OCI-LY7 (cell line): ENCODE measurements at places on chromosomes 3 and 15.

- no peak for DNase-seq
Measured at GRCh38 chr3:69180869-69181591, 58.6 kb upstream of the LMOD3 start.

DNA sequence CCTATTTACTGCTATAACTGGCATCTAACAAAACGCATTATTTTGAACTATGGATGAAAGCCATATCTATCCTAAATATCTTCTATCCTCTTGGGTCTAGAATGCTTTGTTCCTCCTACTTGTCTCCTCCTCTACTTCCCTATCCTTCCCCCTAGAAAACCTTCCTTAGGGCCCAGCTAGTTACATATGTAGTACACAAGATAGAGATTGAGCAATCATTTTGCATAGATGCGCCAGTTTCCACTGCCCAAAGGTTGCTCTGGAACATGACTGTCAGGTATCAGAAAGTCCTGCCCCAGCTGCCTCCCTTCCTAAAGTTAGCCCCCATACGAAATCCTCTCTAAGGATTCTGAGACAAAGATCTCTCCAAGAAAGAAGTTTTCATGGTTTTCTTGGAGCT lies 55.1 kb downstream of the GPR160 start:
- no peak for DNase-seq

DNA sequence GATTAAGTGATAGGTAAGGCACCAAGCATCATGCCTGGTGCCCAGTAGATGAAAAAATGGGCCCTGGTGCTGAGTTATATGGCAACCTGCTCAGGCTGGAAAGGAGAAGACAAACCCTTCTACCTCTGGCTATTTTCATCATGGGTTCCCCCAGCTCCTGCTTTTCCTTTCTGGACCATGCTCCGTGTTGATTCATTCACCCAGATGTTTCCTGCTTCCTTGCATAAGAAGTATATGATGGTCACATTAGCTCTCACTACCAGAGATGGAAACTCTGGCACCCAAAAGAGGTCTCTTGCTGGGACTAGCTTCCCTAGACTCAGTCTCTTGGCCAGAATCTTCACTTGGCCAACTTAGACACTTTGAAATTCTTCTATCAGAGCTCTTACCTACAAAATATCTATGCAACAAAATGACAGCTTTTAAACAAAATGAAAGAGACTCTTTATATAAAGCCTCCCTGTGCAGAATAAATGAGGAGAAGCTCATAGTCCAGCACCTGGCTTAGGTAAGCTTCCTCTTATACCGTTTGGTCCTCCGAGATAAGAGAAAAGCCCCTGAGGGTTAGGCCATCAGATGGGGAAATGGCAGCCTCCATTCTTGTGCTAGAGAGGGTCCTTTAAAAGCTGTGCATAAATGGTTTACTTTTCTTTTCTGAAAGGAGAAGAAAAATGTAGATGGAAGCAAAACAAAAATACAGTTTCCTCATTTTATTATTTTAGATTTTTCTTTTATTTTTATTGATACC lies 46.8 kb upstream of the MCF2L2 start:
- no peak for DNase-seq

DNA sequence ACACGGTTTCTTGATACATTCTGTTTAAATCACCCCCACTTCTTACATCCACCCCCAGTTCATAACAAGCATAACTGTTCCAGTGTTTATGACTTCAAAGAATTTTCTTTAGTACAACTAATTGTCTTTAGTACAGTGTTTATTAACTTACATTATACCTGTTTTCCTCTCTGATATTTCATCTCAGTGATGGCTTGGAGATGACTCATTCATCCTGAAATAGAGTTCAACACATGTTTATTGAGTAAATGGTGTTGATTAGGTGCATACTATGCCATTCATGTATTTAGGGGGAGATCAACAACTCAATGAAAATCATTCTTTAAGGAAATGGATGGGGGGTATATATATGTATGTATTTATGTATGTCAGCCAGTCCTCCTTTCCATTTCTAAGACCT lies 21.7 kb upstream of the UTS2B start:
- no peak for DNase-seq

DNA sequence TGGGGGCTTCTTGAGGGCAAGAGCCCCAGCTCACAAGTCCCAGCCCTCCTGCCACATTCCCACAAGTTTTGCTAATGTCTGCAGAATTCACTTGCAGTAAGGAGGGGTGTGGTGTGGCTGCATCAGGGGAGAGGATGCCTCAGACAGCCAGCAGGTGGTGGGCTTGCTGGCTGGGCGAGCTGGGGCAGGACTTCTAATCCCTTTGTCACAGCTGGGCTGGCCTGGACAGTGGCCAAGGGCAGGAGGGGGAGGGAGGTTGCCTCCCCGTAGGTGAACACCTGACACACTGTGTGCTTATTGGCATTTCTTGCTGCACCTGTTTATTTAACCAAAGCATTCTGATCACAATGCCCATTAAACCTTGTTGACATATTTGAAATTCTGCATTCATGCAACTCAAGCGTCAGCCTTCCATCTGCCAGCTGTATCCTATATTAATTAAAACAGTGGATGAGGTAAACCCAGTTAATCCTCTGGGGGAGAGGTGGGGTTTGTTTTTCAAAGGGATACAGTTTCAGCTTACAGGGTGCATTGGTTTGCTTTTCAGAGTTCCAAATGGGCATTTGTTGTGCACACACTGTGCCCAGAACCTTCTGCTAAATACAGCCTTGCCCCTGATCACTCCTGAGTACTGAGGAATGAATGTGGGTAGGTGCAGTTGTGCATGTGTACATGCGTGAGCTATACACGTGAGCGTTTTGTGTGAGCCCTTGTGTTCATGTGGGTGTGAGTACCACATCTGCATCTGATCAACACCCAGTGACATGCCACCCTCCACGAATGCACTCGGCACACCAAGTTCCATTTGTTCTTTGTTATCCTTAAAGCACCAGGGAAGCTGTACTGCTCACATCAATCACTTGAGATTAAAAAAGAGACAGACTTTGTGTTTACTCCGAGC lies 268.7 kb downstream of the XXYLT1 start:
- peak; percentile 58 for DNase-seq

DNA sequence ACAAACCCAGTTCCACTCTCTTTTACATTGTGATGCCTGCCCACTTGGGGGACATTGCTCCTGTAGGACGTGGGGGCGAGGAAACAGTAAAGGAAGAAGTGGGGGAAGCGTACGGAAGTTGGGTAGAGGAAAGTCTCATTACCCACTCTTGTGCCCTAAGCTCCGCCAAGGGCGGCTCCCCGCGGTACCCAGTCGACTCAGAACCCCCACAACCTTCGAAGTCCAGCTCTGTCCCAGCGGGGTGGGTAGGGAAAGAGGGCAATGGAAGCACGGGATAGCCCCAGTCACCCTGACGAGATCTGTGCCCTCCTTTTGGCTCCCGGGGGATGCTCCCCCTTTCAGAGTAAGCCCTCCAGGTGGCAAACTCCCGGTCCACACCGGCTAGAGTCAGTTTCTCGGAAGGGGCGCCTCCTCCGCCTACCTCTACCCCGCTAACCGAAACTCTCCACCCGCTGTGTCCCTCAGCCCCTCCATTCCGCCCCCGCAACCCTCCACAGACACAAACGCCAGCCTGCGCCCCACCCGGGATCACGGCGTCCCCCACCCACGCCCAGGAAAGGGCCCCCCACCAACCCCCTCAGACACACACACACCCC lies 527 bp downstream of the CSNK1G1 start:
- peak; percentile 27 for DNase-seq

DNA sequence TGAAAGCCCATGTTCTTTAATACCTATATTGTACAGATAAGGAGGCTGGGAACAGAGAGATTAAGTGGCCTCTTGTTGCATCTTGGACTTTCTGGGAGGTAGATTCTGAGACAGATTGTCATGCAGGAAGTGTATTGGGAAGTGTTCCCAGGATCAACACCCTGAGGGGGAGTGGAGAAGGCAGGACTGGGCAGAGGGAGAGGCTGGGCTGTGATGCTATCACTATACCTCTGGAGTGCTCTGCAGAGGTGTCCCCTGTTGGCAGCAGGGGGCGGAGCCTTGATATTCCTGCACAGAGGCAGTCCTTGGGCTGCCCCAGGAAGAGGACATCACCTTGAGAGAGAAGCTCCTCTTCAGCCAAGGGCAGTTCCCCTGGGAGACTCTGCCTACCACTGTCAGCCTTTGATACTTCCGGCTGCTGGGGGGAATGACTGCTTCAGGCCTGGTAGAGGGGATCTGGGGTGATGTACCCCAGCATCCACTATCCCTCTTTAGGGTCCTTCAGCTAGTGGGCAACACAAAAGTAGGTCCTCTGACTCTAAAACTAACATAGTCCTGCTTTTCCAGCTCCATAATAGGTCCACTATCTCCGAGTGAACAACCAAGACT lies 97.4 kb upstream of the RNU6-1 start:
- peak; percentile 14 for DNase-seq

DNA sequence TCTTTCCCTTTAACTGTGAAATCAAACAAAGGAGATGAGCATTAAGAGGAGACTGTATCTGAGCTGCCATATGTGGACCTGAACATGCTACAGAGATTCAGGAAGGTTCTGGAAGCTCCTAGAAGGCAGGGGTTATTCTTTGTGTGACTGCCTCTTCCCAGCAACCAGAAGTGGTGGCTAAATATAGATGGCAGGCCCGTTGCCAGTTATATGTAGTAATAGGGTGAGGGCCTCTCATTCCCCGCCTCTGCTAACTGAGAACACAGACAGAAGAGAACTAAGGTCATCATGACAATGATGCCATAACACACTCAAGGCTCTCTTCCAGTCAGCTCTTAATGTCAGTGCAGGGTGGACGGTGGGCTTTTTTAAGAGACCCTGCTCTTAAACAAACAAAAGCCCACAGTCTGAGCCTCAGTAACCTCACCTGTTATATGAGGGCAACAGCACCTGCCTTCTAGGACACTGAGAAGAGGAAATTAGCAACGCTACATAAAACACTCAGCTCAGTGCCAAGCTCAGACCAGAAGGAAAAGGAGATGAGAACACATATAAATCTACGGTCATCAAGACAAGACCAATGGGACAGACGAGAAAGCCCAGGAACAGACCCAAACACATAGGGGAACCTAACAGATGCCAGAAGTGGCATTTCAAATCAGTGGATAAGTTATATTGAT lies 22.3 kb downstream of the CFAP92 start:
- no peak for DNase-seq

DNA sequence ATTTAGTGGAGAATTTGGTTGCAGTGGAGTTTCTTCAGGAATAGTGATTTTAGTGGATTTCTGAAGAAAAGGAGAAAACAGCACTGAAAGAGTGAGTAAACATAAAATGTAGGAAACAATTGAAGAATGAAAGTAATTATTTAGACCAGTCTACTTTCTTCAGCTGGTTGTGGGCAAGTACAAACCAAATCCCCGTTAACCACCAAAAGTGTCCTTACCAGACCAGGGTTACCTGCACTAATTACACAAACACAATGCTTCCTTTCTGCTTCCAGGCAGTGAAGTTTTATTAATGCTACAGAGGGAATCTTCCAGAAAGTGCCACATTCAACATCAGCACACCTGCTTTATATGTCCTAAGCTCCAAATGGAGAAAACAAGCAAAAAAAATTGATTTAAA lies 248.0 kb upstream of the TBC1D5 start:
- DNase-seq = no peak

GRCh38 chr3:193174140-193174539 lies 66.9 kb upstream of the PLAAT1 start:
- no peak for DNase-seq

- DNase-seq = no peak
Measured at GRCh38 chr3:195794708-195795107, 17.0 kb downstream of the MUC4 start.

GRCh38 chr3:133138017-133138416 lies 99.8 kb downstream of the TMEM108 start:
- peak; percentile 12 for DNase-seq

DNA sequence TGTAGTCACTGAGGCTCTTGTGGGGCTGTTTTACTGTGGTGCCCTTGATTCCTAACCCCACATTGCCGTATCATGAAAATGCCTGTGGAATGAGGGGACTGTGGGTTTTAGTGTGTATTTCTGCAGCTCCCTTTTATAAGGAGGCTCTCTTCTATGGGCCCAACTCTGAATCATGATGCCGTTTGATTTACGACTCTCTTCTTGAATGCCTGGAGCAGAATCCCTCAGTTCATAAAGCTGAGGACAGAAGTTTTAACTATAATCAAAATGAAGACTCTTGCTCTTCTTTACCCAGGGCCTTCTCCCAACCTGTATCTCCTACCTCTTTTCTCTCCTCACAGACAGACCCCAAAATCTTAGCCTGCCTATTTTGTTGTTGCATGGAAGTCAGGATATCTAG lies 109.5 kb downstream of the RARB start:
- no peak for DNase-seq

DNA sequence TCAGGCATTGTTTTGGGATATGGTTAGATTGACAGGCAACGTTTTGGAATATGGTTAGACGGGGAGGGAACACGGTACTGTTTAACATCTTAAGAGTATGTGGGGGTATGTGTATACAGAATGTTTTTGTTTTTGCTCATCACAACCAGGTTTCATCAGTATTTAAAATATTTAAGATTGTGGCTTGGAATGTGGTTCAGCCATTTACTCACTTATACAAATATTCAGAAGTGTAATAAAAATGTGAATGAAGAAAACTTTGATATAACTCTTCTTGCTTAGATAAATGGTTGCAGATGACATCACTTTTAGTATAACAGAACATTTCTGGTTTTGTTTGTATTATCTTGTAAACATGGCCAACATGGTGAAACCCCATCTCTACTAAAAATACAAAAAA lies 3.9 kb upstream of the PAK2 start:
- DNase-seq = no peak

DNA sequence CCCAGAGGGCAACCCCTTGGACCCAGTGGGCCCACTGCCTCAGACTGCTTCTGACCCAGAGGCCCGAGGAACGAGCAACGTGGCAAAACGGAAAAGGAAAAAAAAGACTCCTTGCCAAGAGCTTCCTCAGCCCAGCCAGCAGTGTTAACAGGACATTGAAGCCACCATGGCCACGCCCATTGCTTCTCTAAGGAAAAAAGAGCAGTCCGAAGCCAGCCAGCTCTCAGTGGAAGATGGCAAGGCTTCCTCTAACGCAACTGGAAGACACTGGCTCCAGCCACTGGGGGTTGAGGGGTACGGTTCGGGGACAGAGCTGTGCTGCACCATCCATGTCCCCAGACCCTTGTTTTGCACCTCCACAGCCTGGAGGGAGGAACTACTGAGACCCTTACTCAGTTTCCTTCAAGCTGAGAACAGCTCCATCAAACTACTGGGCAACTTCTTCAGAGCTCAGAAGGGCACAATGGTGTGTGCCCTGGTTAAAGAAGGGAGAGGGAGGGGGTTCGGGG lies 10.7 kb downstream of the BMF start:
- DNase-seq = peak; percentile 70

DNA sequence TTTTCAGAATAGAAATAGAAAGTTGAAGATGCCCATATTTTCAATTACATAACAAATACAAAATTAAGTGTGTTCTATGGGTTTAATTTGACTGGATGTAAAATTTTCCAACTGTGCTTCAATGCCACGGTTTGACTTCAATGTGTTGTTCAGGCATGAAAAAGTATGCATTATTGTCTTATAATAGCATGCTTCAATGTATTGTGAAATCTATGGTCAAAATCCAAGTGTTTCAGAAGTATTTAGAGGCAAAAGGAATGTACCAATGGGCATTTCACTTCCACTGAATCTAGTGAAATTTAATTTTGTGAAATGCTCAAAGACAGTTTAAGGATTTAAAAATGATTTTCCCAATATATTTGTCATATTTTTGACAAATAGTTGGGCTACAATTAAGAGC lies 16.0 kb downstream of the NEK10 start:
- no peak for DNase-seq
